ENCODE measurements at places on chromosomes 6 and 20.

DNA sequence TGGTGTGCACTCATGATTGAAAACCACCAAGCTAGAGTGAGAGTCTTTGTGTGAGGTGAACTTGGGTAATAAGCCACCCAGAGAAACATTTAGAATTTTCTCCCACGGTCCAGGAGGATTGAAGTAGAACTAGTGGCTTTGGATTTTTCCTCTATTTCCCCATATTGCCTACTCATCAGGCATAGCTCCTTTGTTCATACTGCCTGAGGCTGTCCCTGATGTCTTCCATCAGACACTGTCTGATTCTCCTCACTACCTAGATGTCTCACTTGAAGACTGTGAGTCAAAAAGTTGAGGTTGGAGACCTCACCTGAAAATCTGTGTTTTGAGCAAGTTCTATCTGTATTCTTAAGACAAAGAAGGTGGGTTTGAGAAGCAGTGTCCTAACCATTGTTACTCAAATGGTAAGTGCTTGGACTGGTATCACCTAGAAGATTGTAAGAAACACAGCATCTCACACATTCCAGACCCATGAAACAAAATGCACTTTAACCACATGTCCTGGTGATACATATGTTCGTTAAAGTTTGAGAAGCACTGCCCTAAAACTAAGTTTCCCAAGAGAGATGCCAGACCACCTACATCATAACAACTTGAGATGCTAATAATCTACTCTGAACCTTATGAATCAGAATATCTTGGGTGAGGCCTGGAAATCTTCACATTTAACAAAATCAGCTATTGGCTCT, 523.4 kb upstream of the BTBD3 start:
- DNase-seq: no peak

- peak; percentile 23 for DNase-seq
Measured at GRCh38 chr6:31402324-31403282, 792 bp upstream of the MICA start.

GRCh38 chr6:34370361-34370760, 22.1 kb downstream of the NUDT3 start:
- no peak for DNase-seq

DNA sequence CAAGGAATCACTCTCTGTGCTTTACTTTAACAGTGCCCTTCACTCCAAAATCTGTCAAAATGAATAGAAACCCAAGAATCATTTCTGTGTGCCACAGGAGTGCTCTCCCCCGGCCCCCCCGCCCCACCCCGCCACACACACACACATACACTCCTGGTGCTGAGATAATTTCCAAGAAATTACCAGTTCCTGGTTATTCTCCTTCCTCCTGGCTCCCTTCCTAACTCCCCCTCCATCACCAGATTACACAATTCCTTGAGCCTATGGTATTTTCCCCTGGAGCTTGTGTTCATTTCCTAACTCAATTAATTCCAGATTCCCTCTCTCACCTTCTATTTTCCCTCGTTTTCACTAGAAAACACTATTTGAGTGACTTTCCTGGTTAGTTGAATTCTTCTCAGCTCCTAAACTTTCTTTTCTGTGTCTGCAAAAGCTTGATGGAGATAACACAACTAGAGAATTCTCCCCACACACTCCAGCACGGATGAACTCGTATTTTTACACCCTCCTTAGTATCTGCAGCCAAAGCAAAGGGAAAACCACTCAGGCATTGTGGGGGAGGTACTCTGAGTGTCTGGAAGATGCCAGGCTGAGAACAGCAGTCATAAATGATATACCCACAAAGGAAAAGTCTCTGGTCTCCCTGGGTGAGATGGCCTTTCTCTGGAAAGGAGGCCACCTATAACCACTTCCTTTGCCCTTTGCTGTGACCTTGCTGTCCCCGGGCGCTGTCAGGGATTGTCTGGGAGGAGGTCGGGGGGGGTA, 1.9 kb upstream of the SLC24A3 start:
- DNase-seq: peak; percentile 45

- DNase-seq: no peak
Measured at GRCh38 chr20:32988008-32988407, 16.2 kb downstream of the SUN5 start.

GRCh38 chr6:120304223-120304622, 954.7 kb upstream of the MAN1A1 start:
- DNase-seq: no peak

DNA sequence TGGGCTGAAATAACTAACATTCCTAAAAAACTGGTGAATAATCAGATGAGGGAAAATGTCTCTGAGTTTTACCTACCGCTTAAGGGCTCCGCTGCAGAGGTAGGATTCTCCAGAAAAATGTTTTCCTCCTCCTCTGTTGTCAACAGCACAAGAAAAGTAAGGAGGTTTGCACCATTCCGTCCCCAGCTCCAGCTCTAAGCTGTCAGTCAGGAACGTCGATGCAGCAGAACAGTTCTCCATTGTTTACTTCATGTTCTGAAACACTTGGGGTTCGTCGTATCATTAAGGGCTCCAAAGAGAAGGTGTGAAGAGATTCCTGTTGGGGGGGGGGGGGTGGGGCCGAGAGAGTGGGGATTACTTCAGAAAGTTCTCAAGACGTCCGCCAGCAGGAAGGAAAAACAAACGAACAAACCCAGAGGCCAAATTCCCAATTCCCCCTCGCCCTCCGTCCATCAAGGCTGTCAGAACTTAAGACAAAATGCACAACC, 734 bp downstream of the MMS22L start:
- DNase-seq: peak; percentile 14

DNA sequence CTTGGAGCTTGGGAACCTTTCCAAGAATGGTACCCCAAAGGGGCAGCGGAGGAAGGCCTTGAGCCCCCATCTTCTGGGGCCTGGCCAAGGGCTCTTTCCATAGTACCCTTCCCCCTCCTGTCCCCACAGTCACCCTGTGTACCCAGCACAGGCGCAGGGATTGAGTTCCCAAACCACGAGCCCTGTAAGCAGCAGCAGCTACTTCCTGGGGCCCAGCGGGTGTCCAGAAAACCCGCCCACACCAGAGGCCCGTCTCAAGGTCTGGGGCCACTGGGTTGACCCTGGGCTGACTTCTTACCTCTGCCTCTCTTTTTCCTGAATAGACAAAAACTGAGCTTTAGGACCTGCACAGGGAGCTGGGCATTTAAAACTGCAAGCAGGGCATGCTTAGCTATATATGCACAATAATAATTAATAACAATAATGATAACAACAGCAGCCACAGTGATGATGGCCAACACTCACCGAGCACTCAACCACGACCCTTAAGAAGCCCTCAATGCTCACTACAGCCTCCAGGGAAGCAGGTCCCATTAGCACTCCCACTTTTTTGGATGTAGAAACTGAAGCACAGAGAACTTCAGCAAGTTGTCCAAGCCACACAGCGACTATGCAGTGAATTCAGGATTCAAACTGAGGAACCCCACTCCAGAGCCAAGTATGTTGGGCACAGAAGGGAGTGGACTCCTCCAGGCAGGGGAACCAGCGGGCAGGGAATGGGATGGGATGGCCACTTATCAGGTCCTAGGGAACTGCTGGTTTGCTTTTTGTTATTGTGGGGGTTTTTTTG, 14.5 kb downstream of the NOL4L start:
- peak; percentile 30 for DNase-seq
